ENCODE measurements at places on chromosomes 11 and 22. TPM values are rescaled to one million over a fixed set of nuclear protein-coding genes. Genes with fewer than 3 reads are reported as not detected.

Gene SMIM35
- total RNA-seq, result not detected

Gene FXYD2
- total RNA-seq, result 1.7 TPM

Gene CCDC15
- 7.4 TPM for total RNA-seq

Gene TEX54
- not detected for total RNA-seq

Gene POU2AF3
- total RNA-seq, result 0.59 TPM

Gene MFNG
- total RNA-seq, result 10.6 TPM

Gene PRR33
- not detected for total RNA-seq

Gene KDM4E
- not detected for total RNA-seq

Gene POU2AF1
- not detected for total RNA-seq

Gene C11orf52
- not detected for total RNA-seq

Gene CYTH4
- not detected for total RNA-seq

Gene MMP20
- not detected for total RNA-seq

Gene MYOD1
- not detected for total RNA-seq

- H3K27ac ChIP-seq, result no peak overlapping the region
- no peak overlapping the region for H3K4me3 ChIP-seq
- H3K36me3 ChIP-seq, result no peaks in the 10 kb centered on the region
- H3K4me1 ChIP-seq, result no peaks in the 10 kb centered on the region
- no peak for DNase-seq
- no peaks in the 10 kb centered on the region for H3K27me3 ChIP-seq
Observed at GRCh38 chr22:46929046-46929709, 166.7 kb downstream of the TBC1D22A start.

GRCh38 chr11:63998558-63999348, 12.5 kb downstream of the OTUB1 start:
- peak overlapping the region; percentile 55 for H3K4me3 ChIP-seq
- no peaks in the 10 kb centered on the region for H3K36me3 ChIP-seq
- DNase-seq, result peak; percentile 69
- H3K27me3 ChIP-seq, result peaks cover 35% of the 10 kb centered on the region
- peaks cover 23% of the 10 kb centered on the region for H3K4me1 ChIP-seq

DNA sequence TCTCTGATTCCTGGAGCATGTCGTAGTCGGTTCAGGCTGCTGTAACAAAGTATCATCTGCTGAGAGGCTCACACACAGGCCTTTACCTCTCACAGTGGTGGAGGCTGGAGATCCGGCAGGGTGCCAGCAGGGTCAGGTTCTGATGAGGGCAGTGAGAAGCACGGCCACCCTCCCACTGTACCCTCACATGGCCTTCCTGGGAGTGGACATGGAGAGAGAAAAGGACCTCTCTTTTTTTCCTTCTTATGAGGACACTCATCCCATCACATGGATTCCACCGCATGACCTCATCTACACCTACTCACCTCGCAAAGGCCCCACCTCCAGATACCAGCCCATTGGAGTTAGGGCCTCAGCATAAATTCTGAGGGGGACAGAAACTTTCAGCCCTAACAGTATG, 99.5 kb downstream of the BCR start:
- H3K36me3 ChIP-seq, result no peaks in the 10 kb centered on the region
- H3K4me1 ChIP-seq, result peaks cover 2% of the 10 kb centered on the region
- H3K27ac ChIP-seq, result no peak overlapping the region
- H3K4me3 ChIP-seq, result no peak overlapping the region
- no peaks in the 10 kb centered on the region for H3K27me3 ChIP-seq

GRCh38 chr11:30018495-30018894, 1.7 kb upstream of the KCNA4 start:
- no peak for DNase-seq
- no peaks in the 10 kb centered on the region for H3K36me3 ChIP-seq
- no peak overlapping the region for H3K27ac ChIP-seq
- no peak overlapping the region for H3K4me3 ChIP-seq
- peaks cover 100% of the 10 kb centered on the region for H3K27me3 ChIP-seq

DNA sequence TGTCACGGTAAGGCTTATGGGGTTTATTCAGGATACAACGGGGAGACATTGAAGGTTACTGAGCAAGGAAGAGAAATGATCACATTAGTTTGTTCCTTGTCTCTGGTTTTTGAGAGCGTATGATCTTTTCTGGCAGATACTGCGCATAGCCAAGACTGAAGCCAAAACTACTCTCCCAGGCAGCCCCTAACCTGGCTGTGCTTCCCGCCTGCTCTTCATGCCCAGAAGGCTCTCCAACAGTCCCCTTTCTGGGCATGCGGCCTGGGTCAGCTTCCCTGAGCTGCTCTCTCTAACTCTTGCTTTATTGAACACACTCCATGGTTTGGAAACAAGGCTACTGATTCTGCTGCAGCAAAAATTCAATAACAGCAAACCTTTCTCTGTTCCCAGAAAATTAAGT, 306.6 kb downstream of the BUD13 start:
- no peak overlapping the region for H3K27ac ChIP-seq
- H3K4me3 ChIP-seq, result no peak overlapping the region
- H3K27me3 ChIP-seq, result no peaks in the 10 kb centered on the region
- peaks cover 16% of the 10 kb centered on the region for H3K4me1 ChIP-seq
- no peak for DNase-seq

GRCh38 chr11:67371911-67372320, 1.5 kb downstream of the CLCF1 start:
- peak overlapping the region; percentile 88 for H3K4me3 ChIP-seq
- H3K27ac ChIP-seq, result no peak overlapping the region
- no peaks in the 10 kb centered on the region for H3K36me3 ChIP-seq
- DNase-seq, result peak; percentile 45
- peaks cover 73% of the 10 kb centered on the region for H3K27me3 ChIP-seq

- H3K4me1 ChIP-seq, result peaks cover 6% of the 10 kb centered on the region
- no peak overlapping the region for H3K27ac ChIP-seq
- H3K27me3 ChIP-seq, result peaks cover 90% of the 10 kb centered on the region
- H3K36me3 ChIP-seq, result no peaks in the 10 kb centered on the region
- peak; percentile 60 for DNase-seq
Observed at GRCh38 chr11:111494040-111494439, 18.1 kb downstream of the BTG4 start.

GRCh38 chr11:22798901-22799300, 30.7 kb downstream of the SVIP start:
- H3K27ac ChIP-seq, result no peak overlapping the region
- H3K27me3 ChIP-seq, result no peaks in the 10 kb centered on the region
- H3K4me3 ChIP-seq, result no peak overlapping the region

DNA sequence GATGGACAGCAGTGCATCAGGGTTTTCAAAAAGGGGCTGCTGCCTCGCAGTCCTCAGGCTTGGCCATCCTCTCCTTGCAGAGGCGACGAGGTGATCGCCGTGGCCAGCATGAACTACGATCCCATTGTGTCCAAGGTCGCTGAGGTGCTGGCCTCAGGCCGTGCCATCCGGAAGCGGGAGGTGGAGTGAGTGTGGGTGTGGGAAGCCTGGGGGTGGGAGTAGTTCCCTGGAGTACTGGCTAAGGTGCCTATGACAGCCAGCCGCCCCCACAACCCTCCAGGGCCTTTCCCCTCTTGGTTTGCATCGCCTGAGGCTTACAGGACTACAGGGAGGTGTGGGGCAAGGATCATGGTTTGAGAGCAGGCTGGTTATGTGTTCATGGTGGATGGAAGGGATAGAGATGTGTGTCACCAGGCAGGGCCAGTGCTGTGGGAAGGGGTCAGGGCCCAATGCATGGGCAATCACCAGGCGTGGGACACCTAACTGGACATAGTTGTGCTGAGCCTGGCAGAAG, 2.1 kb upstream of the LZTR1 start:
- no peak overlapping the region for H3K27ac ChIP-seq
- DNase-seq, result peak; percentile 15
- H3K36me3 ChIP-seq, result no peaks in the 10 kb centered on the region

DNA sequence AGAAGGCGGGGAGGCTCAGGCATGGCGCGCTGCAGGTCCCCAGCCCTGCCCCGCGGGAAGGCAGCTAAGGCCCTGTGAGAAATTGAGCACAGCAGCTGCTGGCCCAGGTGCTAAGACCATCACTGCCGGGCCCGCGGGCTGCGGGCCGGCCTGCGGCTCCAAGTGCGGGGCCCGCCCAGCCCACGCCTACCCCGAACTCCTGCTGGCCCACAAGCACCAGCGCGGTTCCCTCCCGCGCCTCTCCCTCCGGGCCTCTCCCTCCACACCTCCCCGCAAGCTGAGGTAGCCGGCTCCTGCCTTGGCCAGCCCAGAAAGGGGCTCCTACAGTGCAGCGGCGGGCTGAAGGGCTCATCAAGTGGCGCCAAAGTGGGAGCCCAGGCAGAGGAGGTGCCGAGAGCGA, 4.6 kb upstream of the RDX start:
- peaks cover 13% of the 10 kb centered on the region for H3K4me1 ChIP-seq
- no peak overlapping the region for H3K4me3 ChIP-seq
- no peak for DNase-seq
- no peak overlapping the region for H3K27ac ChIP-seq

GRCh38 chr11:90204832-90205646, 17.8 kb downstream of the CHORDC1 start:
- H3K27me3 ChIP-seq, result no peaks in the 10 kb centered on the region
- H3K36me3 ChIP-seq, result peaks cover 39% of the 10 kb centered on the region
- no peak overlapping the region for H3K4me3 ChIP-seq
- H3K4me1 ChIP-seq, result no peaks in the 10 kb centered on the region
- H3K27ac ChIP-seq, result no peak overlapping the region
- DNase-seq, result peak; percentile 58

- DNase-seq, result no peak
- H3K4me1 ChIP-seq, result no peaks in the 10 kb centered on the region
- H3K27me3 ChIP-seq, result no peaks in the 10 kb centered on the region
Observed at GRCh38 chr11:69906453-69906907, 87.3 kb upstream of the FGF3 start.

GRCh38 chr11:35944503-35945136, 758 bp downstream of the LDLRAD3 start:
- no peaks in the 10 kb centered on the region for H3K36me3 ChIP-seq
- H3K4me1 ChIP-seq, result peaks cover 54% of the 10 kb centered on the region
- H3K27me3 ChIP-seq, result no peaks in the 10 kb centered on the region
- H3K27ac ChIP-seq, result no peak overlapping the region
- DNase-seq, result peak; percentile 33
- peak overlapping the region; percentile 88 for H3K4me3 ChIP-seq

GRCh38 chr22:44753189-44754042, 1.0 kb downstream of the ARHGAP8 start:
- H3K4me3 ChIP-seq, result peak overlapping the region; percentile 55
- DNase-seq, result no peak
- H3K36me3 ChIP-seq, result no peaks in the 10 kb centered on the region
- H3K27me3 ChIP-seq, result peaks cover 27% of the 10 kb centered on the region
- H3K4me1 ChIP-seq, result no peaks in the 10 kb centered on the region

DNA sequence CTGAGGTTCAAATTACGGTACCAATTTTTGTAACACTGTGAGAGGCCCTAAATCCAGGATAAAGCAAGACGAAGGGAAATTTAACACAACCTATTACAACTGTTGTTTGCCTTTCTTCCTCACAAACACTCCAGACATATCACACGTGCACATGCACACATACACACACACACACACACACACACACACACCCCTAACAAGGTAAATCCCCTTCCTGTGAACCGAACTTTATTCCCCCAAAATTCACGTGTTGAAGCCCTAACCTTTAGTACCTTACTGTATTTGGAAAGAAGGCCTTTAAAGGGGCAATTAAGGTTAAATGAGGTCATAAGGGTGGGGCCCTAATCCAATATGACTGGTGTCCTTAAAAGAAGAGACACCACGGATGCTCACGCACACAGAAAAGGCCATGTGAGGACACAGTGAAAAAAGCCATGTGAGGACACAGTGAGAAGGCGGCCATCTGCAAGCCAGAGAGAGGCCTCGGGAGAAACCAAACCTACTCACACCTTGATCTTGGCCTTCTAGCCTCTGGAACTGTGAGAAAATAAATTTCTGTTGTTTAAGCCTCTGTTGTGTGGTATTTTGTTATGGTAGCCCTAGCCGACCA, 1.8 kb downstream of the SERGEF start:
- H3K4me1 ChIP-seq, result peaks cover 16% of the 10 kb centered on the region
- peak overlapping the region; percentile 92 for H3K4me3 ChIP-seq
- DNase-seq, result no peak
- no peaks in the 10 kb centered on the region for H3K36me3 ChIP-seq

- H3K27me3 ChIP-seq, result peaks cover 82% of the 10 kb centered on the region
- no peak overlapping the region for H3K27ac ChIP-seq
- H3K4me3 ChIP-seq, result peak overlapping the region; percentile 66
- DNase-seq, result no peak
- H3K4me1 ChIP-seq, result peaks cover 24% of the 10 kb centered on the region
Observed at GRCh38 chr22:50530580-50530876, 716 bp upstream of the TYMP start.

GRCh38 chr11:117908959-117909610, 20.1 kb downstream of the TMPRSS13 start:
- no peak overlapping the region for H3K27ac ChIP-seq
- H3K27me3 ChIP-seq, result no peaks in the 10 kb centered on the region
- H3K36me3 ChIP-seq, result no peaks in the 10 kb centered on the region
- no peak for DNase-seq

GRCh38 chr22:26460202-26460601, 23.4 kb downstream of the HPS4 start:
- no peak overlapping the region for H3K4me3 ChIP-seq
- H3K27me3 ChIP-seq, result no peaks in the 10 kb centered on the region
- no peaks in the 10 kb centered on the region for H3K36me3 ChIP-seq
- DNase-seq, result no peak
- H3K27ac ChIP-seq, result no peak overlapping the region
- H3K4me1 ChIP-seq, result peaks cover 12% of the 10 kb centered on the region

- no peak overlapping the region for H3K4me3 ChIP-seq
- H3K36me3 ChIP-seq, result no peaks in the 10 kb centered on the region
- DNase-seq, result no peak
- H3K4me1 ChIP-seq, result peaks cover 10% of the 10 kb centered on the region
- H3K27ac ChIP-seq, result no peak overlapping the region
Observed at GRCh38 chr22:33467620-33468095, 409.5 kb upstream of the SYN3 start.

GRCh38 chr22:40641269-40641668, 4.8 kb upstream of the MRTFA start:
- no peaks in the 10 kb centered on the region for H3K36me3 ChIP-seq
- H3K27me3 ChIP-seq, result no peaks in the 10 kb centered on the region
- no peak overlapping the region for H3K27ac ChIP-seq
- no peaks in the 10 kb centered on the region for H3K4me1 ChIP-seq

DNA sequence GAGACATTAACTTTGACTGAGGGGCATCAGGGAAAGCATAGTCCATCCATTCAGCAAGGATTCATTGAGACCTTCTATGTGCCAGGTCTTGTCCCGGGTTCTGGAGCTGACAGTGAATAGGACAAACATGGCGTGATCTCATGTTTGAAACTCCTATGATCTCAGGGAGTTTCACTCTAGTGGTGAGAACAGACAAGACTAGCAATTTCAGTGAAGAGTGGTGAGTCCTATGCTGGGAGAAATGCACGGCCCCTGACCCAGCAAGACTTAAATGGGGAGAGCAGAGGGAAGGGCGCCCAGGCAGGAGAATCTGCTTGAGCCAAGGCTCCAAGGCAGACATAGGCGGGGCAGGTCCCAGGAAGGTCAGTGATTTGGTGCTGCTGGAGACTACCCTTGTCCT, 155.7 kb downstream of the CEP164 start:
- H3K27ac ChIP-seq, result no peak overlapping the region
- H3K4me1 ChIP-seq, result peaks cover 26% of the 10 kb centered on the region
- no peaks in the 10 kb centered on the region for H3K27me3 ChIP-seq
- no peaks in the 10 kb centered on the region for H3K36me3 ChIP-seq

Data from neural progenitor cell (in vitro differentiated cells).